ENCODE measurements at places on chromosomes 4 and X. TPM values are rescaled to one million over a fixed set of nuclear protein-coding genes. Genes with fewer than 3 reads are reported as not detected.

DNA sequence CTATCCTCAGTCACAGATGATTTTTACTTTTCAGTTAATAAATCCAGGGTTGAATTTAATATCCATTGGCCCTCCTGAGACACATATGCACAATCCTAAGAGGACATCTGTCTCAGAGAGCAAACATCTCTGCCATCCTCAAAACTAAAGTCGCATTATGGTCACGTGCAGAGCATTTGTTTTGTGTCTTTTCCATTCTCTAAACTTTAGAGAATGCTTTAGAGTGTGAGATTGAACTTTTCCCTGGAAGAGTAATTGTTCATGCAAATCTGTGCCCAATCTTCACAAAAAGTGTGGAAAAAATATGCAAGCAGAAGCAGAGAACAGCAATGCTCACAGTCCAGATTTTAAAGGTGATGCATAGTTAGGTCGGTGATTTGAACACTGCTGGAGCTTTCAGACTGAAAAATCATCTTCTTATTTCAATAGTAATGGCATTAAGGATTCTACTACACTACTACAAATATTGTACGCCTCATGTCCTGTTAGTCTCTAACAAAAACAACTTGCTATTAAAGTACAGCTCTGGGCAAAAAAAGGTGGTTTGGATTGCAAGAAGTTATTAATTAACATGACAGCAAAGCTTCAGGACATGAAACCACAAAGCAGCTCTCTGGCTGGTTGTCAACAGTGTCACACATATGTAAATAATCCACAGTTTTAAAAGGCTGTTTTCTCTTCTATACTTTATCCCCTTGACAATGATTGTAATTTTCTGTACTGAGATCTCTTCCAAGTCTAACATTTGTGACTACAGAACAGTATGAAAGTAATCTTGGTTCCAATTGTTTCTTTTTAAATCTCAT lies 19.9 kb downstream of the DCHS2 start:
- DNase-seq = no peak

ATP11C gene
- total RNA-seq = 62.8 TPM

- no peak for DNase-seq
Measured at GRCh38 chr4:160835789-160836188, 1328.0 kb downstream of the FSTL5 start.

DNA sequence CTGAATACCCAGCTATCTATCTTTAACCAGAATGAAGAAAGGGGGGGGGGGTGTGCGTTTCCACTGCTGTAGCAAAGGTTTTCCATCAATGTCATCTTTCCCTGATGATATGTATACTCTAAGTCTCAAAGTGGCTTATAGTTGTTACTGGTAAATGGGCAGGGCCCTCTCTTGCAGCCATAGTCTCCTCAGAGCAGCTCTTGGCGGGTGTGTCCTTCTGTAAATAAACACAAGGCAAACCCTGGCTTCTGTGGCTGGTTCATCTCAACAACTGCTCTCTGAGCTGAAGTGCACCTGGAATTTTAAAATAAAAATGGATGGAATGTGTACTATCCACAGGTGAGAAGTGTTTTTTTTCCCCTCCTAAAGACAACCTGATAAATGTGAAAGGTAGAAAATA lies 57.5 kb upstream of the SCML1 start:
- DNase-seq = no peak

DNA sequence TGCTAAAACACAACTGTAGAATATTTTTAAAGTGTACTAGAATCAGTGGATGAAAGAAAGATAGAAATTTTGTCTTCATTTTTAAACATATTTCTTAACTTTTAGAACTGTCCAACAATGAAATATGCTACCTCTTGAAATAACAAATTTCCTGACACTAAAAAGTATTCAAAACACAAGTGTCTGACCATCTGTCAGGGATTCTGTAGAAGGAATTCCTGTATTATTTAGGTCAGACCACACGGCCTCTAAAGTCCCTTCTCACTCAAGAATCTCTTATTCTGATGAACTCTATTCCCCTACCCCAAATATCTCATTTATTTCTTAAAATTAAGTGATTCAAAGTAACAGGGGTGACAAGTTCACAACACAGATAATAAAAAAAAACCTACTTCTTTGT lies 99.1 kb downstream of the MAML3 start:
- no peak for DNase-seq

DNA sequence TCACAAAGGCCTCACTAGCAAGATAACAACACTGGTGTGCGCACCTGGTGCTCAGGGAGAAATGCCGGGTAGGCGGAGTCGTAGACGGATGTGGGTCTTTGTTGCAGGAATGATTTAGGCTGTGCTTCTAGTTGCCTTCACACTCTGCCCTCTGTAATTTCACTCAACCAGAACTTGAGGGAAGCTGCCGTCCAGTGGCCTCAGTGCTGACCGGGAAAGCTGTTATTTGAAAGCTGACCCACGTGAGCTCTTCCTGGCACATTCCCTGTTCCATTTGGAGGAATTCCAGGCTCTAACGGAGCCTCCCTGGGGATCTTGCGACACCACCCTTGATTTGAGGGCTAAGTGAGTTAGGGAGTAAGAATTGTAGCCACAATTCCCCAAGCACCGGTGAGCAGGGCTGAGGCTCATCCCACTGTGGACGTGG lies 15.9 kb downstream of the SH3TC1 start:
- peak; percentile 30 for DNase-seq

GRCh38 chrX:22430701-22431100 lies 158.0 kb downstream of the CBLL2 start:
- no peak for DNase-seq

GRCh38 chrX:45712067-45712466 lies 511.4 kb upstream of the DIPK2B start:
- DNase-seq = peak; percentile 13

OTC gene
- 1.2 TPM for total RNA-seq

GRCh38 chrX:118025226-118025625 lies 91.4 kb downstream of the KLHL13 start:
- DNase-seq = no peak

GRCh38 chrX:149491812-149492211 lies 13.3 kb downstream of the IDS start:
- DNase-seq = no peak

GLRA3 gene
- not detected for total RNA-seq

GRCh38 chrX:21798677-21799219 lies 40.7 kb upstream of the MBTPS2 start:
- DNase-seq = peak; percentile 1

FAM50A gene
- total RNA-seq = 51.0 TPM

PNMA6A gene
- 1.1 TPM for total RNA-seq

ITIH6 gene
- not detected for total RNA-seq

DNA sequence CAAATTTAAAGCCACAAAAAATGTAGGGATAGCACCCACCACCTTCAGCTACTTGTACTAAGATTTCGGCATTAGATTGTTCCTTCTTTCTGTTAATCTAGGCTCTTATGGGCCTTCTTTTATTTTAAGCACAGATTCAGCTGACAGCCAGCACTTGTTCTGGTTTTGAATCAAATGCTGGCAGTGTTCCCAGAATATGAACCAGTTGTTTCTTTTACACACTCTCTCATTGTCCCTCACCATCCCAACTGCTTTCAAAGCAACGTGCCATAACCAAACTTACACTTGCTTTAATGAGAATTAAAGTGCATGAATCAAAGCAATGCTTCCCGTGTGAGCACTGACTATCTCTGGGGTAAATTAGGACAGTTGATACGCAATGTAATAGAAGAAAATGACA lies 744.5 kb upstream of the FAM241A start:
- DNase-seq = no peak

DNA sequence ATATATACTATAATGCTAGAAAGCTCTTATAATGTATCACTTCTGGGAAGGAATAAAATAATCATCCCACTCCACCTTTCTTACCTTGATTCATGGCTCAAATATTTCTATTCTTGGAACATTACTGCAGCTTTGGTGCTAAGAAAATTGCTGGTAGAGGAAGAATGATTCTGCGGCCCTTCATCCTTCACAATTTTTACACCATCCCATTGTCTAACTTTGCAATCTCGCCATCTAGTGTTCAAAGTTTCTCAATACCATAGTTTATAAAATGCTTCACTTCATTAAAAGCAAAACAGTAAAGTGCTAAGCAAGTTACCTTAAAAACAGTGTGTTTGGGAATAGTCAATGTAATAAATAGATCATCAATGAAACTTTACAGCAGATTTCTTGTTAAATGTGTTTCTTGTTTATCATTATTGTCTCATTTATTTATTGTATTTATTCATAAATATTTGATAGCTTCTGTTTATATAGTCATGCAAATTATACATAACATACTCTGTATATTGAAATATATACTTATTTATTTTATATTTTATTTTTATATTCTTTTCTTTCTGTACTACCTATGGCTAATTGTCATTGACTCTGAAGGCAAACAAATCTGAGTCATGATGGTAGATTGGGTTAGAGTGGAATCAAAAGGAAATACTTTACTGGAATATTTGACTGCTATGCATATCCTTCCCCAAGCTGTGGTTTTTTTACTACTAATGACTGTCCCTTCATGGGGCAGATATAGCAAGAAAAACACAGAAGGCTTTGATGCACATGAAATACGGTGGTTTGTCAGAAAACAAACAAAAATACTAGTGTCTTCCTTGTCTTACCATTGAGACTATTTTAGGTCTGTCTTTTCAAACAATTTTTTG lies 390.7 kb downstream of the MAPK10 start:
- DNase-seq = peak; percentile 76

DNA sequence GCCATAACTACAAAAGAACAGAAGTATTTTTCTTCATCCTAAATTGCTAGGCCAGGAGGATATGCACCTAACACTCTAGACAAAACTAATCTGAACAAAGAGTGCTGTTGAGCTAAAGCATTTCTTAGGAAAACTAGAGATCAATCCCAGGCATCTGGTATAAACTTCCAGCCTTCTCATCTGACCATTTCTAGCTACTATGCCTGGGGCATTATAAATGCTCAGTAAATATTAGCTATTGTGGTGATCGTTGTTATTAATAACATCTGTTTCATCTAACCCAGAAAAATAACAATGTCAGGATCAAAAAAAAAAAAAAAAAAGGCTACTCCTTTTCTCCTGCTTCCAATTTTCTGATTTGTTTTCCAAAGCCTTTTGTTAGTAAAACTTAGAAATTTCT lies 7.7 kb upstream of the SLC10A6 start:
- no peak for DNase-seq

DNA sequence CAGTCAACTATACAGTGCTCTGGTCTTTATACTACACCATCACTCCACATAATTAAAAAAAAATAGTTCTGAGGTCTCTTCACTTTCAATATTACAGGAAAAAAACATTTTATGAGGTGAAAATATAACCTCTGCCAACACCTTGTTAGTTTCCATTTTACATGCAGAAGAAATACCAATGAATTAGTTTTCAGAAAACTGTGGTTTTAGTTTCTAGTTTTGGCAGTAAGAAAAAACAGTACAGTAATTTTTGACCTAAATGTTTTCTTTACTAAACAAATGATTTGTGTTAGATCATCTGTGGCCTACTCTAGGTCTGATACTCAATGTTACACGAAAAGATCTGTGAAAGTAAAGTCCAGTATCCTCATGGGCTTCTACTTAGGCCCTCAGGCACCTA lies 10.0 kb downstream of the SULT1E1 start:
- DNase-seq = no peak

DRD5 gene
- total RNA-seq = not detected

DNA sequence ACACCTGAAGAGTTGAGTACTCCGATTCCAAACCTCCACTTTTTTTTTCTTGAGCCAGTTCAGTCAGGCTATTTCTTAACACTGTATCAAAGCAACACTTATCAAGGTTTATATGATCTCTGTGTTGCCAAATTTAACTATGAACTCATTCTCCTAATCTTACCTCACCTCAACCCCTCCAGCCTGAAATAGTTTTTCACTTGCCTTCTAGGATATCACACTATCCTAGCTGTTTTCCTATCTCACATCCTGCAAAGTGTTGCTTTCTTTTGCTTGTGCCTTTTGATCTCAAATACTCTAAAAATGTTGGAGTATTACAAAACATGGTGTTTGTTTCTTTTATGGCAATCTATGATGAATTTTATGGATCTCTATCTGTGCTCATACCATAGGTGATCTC lies 415.0 kb downstream of the CFAP47 start:
- DNase-seq = no peak

GRCh38 chr4:12120968-12121367 lies 692.3 kb upstream of the HS3ST1 start:
- no peak for DNase-seq

NKX3-2 gene
- total RNA-seq = under 0.01 TPM

RTL3 gene
- total RNA-seq = not detected

DNA sequence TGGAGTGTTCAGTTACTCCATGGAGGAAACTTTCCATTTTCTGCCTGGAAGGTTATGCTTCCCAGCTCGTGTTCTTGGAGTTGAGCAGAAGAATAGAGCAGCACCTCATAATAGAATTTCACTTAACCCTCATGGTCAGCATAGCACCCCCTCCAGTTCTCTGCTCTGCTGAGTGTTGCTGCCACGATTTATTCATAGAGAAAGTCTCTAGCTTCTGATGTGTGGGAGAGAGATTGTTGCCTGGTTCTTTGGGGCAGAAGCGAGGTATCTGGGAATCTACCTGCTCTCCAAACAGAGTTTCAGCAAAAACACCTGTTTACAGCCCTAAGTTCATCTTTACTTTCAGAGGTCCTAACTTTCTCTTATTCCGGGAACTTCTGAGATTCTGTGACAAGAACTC lies 3.9 kb upstream of the DTHD1 start:
- DNase-seq = no peak

DNA sequence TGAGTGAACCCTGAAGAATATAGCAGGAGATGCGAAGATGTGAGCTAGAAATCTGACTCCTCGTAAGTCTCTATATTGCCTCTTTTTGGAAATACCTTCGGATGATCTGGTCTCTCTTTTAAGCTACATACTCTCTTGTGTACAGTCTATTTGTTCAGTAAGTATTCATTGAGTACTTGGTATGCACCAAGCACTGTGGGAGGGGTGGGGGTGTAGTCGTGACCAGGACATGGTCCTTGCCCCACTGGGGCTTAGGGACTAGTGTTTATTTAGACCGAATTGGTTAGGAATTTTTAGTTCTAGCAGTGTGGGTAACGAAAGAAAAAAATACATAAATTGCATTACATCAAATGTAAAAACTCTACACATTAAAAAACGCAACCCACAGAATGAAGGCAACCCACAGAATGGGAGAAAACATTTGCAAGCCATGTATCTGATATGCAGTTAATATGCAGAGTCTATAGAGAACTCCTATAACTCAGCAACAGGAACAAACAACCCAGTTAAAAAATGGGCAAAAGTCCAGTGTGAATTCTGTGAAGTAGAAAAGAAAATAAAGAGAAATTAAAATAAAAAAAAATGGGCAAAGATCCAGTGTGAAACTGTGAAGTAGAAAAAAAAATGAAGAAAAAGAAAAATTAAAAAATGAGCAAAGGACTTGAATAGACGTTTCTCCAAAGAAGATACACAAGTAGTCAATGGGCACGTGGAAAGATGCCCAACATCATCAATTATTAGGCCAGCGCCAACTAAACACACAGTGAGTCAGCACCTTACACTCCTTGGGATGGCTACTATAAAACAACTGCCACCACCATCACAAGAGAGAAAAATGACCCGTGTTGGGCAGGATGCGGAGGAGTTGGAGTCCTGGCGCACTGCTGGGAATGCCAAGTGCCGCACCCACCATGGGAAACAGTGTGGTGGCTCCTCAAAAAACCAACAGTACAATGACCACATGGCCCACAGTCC lies 43.8 kb downstream of the RGS12 start:
- no peak for DNase-seq
